ENCODE measurements at places on chromosomes 2 and 18.

- DNase-seq: no peak
Observed at GRCh38 chr2:104859766-104860450, 6.0 kb downstream of the POU3F3 start.

- no peak for DNase-seq
Observed at GRCh38 chr18:37294951-37295350, 270.6 kb downstream of the CELF4 start.

DNA sequence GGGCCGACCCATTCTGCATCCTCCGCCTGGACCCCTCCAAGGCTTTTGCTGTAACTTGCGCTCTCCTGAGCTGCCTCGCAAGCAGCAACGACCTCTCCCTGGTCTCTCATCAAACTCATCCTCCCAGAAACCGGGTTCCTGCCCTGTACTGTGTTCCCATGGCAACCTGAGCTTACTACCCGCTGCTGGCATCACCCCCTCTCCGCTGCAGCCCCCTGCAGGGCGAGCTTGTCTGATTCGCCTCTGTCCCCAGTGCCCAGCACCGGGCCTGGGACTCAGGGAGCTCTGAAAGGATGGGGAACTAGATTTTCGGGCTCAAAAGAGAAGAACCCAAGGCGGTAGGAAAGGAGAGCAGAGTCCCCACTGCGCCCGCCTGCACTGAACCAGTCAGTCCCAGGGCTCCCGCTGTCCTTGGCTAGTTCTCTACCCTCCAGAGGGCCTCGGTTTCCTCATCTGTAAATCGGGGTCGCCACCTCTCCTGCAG is 463 bp downstream of the HS1BP3 start:
- no peak for DNase-seq

GRCh38 chr18:52553441-52553840 is 213.4 kb downstream of the DCC start:
- DNase-seq: no peak

- no peak for DNase-seq
Observed at GRCh38 chr2:224650815-224651439, 65.2 kb downstream of the CCDC195 start.

DNA sequence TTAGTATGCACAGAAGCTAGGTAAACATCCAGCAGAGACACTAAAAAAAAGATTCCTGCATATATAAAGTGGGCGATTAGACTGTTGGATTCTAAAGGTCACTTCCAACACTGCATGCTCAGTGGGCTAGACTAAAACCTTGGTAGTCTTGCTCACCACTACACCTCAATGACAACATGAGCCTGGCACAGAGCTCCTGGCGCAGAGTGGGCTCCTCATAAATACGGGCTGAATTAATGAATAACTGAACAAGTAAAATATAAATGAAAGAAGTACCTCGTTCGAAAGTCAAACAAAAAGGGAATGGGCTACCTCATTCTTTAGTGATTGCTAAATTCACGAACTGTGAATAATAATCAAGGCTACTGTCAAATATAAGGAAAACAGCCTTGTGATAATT is 185.3 kb downstream of the STK39 start:
- no peak for DNase-seq

DNA sequence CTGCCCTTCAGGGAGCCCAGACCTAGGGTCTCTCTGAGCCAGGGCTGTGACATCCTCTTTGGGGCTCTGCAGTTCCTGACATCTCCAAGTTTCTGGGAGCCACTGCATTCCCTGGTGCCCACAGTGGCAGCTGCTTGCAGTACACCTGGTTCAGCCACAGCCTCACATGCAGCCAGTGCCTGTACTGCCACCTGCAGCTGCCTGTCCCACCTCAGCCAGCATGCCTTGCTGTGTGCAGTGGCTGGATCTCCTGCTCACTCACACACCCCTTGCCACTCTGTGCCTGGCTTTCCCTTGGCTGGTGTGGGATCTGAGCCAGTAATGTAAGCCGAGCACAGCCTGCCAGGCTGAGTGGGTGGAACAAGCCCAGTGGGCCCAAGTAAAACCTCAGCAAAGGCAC is 1288.7 kb downstream of the CNTNAP5 start:
- no peak for DNase-seq

DNA sequence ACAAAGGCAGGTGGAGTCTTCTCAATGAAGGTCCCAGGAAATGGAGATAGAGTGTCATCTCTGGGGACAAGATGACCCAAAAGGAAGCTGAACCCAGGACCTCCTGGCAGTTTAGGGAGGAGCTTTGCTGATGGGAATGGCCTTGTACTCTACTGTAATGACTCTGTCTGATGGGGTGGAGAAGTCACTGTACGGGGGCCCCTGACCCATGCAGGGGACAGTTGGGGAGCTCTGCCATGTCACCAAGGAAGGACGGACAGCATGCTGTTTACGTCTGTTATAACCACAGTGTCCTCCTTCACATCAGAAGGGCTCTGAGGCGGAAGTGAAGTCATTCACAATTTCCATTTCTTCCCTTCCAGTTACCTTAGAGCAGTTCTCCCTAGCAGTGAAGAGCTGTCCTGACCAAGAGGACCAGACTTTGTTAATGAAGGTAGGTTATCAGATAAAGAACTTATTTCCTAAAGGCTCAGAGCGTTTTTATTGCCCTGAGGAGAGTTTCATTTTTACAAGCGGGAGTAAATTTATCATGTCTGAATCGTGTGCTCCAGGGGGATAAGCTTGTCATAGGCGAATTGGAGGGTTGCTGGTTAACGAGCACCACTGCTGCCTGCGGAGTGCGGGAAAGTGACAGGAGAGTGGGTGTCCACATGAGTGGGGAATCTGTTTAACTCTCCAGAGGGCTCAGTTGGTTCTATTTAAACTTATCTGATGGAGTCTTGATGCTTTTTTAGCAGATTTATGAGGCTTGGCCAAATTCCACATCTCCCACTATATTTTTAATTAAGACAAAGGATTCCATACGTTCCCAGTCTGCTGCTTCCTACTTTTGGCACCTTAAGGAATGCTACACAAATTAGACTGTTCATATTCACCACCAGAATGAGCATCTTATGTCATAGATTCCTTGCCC is 71.6 kb upstream of the BCL2L11 start:
- no peak for DNase-seq

GRCh38 chr2:174205562-174205961 is 42.8 kb downstream of the OLA1 start:
- DNase-seq: no peak
